ENCODE measurements at places on chromosomes 16 and 17.

- DNase-seq, result no peak
Measured at GRCh38 chr16:346587-346986, 5.9 kb downstream of the AXIN1 start.

- no peak for DNase-seq
Measured at GRCh38 chr16:74732707-74733350, 32.2 kb upstream of the MLKL start.

DNA sequence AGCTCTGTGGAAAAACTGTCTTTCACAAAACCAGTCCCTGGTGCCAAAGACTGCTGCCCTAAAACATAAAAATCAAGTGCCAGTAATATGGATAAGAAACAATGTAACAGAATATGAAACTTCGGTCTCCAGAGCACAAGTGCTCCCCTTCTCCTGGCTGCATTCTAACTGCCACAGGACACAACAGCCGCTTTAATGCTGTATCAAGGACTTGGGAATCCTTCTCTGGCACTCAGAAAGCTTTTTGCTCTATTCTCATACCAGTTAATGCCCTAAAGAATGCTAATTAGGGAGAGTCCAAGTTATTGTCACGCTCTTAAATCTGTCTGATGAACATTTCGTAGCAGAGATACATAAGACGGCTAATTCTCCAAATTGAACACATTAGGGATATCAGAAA is 90.9 kb downstream of the PARN start:
- no peak for DNase-seq

- no peak for DNase-seq
Measured at GRCh38 chr17:82835766-82836512, 3.9 kb downstream of the ZNF750 start.

- DNase-seq, result peak; percentile 41
Measured at GRCh38 chr17:58121925-58122324, 26.3 kb upstream of the OR4D1 start.

GRCh38 chr17:58516644-58517377 is 2.4 kb upstream of the MTMR4 start:
- no peak for DNase-seq

DNA sequence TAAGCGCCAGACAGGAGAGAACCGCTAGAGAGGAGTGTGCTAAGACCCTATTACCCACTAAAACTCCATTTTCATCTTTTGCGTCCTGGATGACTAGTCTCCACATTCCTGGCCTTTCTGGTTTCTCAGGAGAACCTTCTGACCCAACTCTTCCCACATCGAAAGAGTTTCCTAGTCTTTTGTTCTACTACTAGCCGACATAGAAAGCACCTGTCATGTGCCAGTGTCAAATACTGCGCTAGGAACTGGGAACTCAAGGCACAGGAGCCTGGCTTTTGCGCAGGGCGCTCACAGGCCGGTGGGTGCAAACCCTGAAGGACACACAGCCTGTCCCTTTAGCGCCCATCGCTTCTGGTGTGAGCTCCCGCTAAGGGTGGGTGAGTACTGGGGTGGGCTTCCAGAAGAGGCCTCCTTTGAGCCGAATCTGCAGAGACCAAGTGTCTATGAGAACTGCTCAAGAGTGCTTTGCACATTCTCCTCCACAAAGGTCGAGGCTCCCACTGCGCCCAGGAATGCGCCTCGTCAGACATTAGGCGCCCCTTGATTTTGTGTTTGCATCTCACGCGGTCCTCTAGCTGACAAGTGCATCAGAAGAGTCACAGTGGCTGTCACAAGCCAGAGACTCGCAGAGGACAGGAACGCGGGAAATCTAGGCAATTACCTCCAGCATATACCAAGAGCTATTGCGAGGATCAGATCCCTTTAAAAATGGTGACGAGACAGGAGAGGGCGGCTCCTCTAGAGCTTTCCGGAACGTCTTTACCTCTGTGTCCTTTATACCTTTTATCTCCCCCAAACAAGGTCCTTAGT is 2.0 kb upstream of the PSMB3 start:
- DNase-seq, result no peak

GRCh38 chr16:4859900-4860255 is 12.6 kb downstream of the UBN1 start:
- no peak for DNase-seq

DNA sequence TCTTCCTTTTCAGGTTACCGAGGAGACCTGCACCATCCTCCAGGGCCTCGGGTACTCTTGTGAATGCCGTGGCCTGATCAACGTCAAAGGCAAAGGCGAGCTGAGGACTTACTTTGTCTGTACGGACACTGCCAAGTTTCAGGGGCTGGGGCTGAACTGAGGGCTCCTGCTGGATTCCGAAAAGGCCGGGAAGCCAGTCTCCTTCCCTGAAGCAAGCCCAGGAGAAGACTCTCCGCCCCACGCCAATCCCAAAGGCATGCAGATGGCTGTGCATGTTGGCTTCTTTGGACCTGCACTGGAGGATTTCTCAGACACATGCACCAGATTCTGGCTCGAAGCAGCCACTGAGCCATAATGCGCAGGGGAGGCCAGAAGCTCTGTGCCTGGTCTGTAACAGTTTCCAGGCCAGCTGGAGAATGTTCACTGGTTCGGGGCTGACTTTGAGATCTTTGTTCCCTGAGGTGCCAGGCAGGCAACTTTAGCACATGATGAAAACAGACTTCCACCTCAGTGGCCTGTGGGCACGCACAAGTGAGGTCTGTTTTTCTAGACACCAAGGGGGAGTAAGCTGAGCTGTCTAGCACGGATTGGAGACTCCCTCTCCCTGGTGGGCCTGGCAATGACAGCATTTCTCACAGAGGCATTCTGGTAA is 49.1 kb downstream of the ADCY7 start:
- no peak for DNase-seq

DNA sequence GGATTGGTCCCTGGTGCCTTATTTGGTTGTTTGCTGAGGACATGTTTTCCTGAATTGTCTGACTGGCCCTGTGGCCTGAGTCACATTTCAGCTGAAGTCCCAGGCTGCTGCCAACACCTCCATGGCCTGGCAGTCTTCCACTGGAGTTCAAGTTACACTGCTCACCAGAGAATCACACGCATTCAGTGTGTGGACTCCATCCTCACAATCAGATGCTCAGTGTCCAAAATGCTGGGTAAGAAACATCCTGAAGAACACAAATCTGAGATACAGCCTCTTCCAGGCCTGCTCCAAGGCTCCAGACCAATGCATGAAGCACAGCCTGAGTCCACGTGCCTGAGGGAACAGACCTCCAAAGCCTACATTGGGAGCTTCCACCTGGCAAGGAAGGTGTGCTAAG is 19.2 kb downstream of the CD300LB start:
- no peak for DNase-seq

DNA sequence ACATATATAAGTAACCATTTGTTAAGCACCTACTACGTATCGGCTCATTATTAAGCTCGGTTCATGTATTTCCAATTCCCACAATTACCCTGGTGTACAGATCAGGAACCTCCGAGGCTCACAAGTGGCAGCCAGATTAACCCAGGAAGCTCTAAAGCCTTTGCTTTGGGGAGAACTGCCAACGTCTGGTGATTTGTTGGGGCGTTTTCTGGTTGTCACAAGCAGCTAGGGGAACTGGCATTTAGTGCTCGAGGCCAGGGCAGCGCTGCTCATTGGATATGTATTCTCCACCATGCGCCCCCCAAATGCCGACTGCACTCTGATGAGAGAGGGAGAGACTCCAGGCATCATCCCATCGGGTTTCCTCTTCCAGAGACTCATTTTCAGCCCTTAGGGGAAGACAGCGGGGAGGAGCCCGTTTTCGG is 541 bp downstream of the ZNF18 start:
- DNase-seq, result peak; percentile 18

All from CD4-positive, alpha-beta T cell (primary cell).